ENCODE measurements at places on chromosomes 3 and 15. TPM values are rescaled to one million over a fixed set of nuclear protein-coding genes. Genes with fewer than 3 reads are reported as not detected.

MED12L gene
- total RNA-seq = 0.05 TPM

XXYLT1 gene
- total RNA-seq = 93.1 TPM

ZBTB47 gene
- total RNA-seq = 19.1 TPM

CCR8 gene
- not detected for total RNA-seq

LRRN1 gene
- total RNA-seq = not detected
